ENCODE measurements at places on chromosomes 13 and 19. TPM values are rescaled to one million over a fixed set of nuclear protein-coding genes. Genes with fewer than 3 reads are reported as not detected.
A peak's percentile ranks its signal among the peaks of the same experiment; 100 is the strongest.

Gene ZNF560
- not detected for total RNA-seq

Gene BRSK1
- 20.3 TPM for total RNA-seq

Gene PSG3
- not detected for total RNA-seq

Gene PPM1N
- total RNA-seq, result 9.2 TPM

Gene PDE4C
- total RNA-seq, result 1.4 TPM

GRCh38 chr13:44872751-44873150 lies 116.5 kb downstream of the NUFIP1 start:
- DNase-seq, result no peak

DNA sequence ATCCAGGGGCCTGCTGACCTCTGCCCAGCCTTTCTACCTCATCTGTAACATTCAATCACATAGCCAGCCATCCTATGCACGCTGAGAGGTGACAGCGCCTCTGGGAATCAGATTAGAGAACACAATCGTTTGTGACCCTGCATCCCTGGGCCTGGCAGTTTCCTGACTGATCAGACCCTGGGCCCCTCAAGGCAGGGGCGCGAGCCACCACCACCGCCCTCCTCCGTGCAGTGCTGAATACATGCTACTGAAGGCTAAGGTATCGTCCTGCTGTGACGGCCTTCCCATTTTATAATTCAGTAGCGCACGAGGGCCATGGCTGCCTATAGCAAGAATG lies 1.3 kb downstream of the TMTC4 start:
- peak; percentile 70 for DNase-seq

DNA sequence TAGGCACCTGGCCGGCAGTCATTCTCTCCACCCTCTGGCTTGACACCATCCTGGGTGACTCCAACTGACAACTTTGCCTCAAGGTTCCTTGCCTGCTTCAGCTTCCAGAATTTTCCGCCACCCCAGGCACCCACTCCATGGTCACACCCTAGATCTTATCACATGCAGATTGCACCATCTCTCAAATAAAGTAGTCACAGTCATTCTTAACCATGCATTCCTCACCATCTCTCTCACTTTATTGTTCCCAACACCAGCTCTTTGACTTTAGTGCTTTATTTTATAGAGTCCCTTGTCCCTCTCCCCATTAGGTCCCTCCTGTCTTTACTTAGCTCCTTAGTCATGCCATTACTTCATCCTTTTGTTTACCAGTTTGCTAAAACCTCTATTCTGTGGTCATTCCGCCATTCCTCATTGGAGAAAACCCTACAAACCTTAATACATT lies 351.7 kb downstream of the SPRY2 start:
- DNase-seq, result no peak

- no peak for DNase-seq
These were observed 515 bp upstream of the ATXN8OS start for GRCh38 chr13:70107125-70107497.

DNA sequence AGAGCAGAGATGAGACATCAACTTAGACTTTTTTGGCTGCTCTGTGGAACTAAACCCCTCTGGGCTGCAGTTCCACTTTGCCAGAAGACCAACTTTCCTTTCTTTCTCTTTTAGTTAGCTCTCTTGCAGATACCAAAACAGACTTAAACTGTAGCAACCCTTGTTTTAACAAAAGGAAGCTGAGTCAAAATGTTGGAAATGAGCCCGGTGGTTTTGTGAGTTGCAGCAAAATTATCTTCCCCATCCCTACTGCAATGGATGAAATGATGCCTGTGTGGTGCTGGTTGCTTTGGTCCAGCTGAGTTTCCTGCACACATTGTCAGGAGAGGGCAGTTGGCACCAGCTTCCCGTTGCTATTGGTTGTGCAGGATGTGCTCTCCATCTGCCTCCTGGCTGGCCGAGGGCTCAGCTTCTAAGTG lies 115.3 kb downstream of the LRCH1 start:
- DNase-seq, result no peak

DNA sequence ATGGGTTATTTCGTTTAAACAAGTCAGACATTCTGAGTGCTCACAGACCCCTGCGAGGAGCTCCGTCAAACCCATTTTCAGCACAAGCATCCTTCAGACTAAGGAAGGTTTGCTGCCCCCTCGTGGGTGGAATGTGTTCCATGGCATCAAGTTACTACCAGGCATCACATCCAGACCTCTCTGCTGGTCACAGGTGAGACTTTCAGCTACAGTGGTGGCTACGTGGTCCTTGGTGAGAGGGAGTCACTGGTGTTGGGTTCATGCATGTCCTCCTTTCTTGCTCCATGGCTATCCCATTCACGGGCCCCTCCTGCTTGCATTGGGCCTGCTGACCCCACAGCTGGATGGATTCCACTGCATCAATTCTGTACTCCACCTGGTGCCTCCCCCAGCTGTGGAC lies 9.1 kb upstream of the LILRB5 start:
- peak; percentile 88 for DNase-seq

- DNase-seq, result peak; percentile 79
These were observed 7.3 kb downstream of the PLPPR3 start for GRCh38 chr19:814152-815078.

- DNase-seq, result no peak
These were observed 5.2 kb downstream of the LILRA4 start for GRCh38 chr19:54333586-54334298.

- no peak for DNase-seq
These were observed 767.6 kb upstream of the SLITRK1 start for GRCh38 chr13:84649853-84650252.

DNA sequence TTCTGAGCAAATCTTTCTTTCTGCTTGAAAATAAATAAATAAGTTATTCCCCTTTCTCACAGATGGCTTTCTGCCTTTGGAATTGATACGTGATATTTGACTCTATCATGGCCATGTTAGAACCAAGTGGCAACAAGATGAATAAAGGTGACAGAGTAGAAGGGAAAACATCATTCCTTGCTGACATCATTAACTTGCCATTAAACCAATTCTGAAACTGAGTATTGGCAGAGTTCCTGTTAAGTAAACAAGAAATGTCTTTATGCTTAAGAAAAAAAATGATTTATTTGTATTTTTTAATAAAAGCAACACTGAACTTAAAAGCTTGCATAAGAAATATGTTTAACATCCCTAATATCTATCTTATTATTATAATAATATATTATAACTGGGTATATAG lies 828.1 kb downstream of the PCDH9 start:
- no peak for DNase-seq

GRCh38 chr19:39917561-39918182 lies 16.8 kb downstream of the FCGBP start:
- DNase-seq, result no peak

DNA sequence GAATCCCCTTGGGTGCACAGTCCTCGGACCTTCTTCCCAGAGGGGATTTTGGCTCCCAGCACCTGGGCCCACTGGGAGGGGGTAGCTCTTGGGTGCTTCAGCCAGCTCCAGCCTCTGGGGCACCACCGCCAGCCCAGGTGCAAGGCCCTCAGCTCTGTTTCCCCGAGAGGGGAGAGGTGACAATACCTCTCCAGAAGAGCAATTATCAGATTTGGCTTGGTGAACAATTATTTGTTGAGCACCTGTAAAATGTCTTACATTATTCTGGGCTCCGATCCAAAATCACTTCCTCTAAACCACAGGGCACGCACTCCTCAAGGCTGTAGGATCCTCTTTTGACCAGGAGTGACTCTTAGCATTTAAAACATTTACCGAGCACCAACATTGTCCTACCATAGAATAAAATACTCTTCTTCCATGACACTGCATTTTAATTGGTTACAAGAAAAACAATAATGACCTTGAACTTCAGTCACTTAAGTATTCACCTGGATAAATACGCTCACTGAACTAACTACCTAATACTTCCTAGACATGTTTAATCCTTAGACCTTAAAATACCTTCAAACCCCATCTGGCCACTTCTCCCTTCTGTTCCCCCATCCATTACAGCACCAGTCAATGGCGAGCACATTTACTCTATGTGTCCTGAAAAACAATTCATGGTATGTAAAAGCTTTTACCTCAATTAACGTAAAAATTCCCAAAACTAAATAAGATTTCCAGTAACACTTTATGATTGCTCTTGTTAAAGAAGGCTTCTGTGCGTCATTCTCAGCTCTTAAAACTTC lies 54.8 kb downstream of the ABCC4 start:
- DNase-seq, result no peak

DNA sequence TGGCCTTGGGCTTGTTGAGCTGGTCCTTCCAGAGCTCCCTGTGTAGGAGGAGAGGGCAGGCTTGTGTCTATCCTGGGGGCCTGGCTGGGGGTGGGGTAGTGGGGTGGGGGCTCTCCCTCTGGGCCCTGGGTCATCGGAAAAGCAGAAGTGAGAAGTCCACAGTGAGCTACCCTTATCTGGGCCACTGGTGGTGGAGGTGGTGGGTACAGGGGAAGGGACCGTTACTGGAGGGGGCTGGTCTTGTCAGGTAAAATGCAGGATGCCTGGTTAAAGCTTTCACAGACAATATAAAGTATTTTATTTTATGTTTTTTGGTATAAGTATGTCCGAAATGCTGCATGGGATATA lies 342 bp upstream of the SIGLEC10 start:
- DNase-seq, result no peak

DNA sequence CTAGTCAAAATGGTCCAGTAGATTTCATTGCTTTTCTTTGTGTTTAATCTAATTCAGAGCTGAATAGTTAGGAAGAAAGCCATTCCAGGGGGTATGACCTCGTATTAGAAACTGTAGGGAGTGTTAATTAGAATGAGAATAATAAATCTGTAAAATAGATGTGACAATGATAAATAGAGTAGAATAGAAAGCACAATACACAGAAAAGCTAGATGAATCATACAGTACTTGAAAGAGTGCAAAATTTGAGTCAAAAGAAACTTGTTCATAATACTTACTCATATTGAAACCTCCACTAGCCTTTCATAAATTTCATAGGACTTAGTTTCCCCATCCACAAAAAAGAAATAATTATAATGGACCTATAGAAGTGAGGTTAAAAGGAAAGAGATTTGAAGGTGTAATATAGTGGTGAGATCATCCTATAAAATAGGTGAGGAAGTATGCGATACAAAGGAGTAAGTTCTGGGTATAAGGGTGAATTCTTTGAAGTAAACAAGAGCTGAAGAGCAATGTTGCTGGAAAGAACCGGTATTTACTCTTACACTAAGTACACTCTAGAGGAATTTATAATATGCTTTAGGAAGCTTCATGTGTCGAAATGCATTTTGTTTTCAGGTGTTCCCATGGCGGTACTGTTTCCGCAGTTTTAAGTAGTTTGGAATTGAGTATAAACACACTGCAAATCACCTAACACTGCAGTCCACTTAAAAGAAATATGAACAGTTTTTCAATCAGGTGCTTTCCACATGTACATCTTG lies 21.9 kb downstream of the PCDH17 start:
- DNase-seq, result no peak

GRCh38 chr13:73938372-73939070 lies 195.7 kb downstream of the KLF12 start:
- no peak for DNase-seq

DNA sequence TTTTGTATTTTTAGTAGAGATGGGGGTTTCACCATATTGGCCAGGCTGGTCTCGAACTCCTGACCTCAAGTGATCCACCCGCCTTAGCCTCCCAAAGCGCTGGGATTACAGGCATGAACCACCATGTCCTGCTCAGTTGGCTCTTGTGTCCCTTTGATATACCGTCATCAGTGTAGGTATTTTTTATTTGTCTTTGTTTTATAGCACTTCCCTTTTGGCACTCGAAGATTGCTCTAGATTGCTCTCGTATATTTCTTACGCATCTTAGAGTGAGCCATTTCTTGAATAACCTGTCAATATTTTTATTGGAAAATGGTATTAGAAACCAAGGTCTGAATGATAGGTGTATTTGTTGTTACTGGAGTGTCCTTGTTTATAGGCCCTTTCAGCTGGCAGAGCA lies 9.4 kb downstream of the SETDB2 start:
- DNase-seq, result no peak

DNA sequence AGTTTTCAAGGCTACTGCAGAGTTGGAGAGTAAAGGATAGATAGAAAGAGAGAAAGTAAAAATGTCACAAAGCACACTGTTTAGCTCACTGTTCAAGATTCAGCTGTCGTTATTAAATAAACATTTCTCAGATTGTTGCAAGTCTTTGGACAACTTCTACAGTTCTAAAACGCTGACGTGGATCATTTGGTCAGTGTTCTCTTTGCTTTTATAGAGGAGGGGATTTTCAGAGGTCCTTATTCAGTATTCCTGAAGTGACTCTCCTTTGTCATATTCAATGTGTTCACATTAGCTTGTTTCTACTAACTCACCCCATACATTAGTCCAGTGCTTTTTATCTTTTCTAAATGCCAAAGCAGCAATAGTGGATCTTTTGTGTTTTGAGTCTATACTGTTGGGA lies 154.7 kb upstream of the ARGLU1 start:
- DNase-seq, result no peak

DNA sequence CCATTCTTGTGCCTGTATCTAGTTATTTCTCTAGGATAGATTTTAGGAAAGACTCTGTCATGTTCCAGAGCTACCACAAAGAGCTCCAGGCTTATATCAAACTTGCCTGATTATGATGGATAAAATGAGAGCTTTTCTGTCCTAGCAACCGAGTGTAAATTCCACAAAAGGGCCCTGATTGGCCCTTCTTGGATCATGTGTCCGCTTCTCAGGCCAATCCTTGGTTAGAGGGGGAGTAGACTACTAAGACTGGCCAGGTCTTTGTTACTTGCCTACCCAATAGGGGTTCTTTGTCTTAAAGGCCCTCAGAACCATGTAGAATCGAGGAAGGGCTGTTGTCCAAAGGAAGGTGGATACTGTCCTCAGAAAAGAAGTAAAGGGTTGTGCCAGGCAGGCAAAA lies 2.4 kb downstream of the DHX34 start:
- DNase-seq, result peak; percentile 88

DNA sequence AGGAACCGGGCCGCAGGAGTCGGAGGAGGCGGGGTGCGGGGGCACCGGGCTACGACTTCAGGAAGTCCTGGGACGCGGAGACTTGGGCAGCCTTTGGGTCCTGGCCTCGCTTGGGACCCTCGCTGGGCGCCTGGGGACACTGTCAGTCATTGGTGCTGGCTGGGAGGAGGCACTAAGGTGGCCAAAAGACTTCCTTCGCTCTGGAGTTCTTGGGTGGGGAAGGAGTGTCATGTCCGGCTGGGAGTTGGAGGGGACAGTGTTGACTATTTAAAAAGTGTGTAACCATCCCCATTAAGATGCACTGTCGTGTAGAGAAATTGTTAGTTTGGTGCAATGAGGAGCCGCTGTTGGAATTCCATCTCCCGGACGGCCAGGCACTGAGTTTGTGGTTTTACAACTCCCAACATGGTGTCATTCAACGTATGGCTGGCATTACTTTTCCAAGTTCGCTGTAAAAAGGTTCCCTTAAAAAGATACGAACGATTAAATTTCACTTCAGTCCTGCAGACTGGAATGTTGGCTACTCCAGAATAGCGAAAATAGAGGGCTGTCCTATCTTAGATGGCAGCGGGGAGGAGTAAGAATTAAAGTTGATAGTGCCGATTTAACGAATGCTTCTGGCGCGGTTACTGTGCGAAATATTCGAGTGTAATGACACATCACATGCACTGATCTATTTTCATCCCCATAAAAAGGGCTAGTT lies 776 bp downstream of the DNAJC3 start:
- DNase-seq, result no peak

- DNase-seq, result no peak
These were observed 114.3 kb downstream of the TEX26 start for GRCh38 chr13:31046711-31047279.
